ENCODE measurements at places on chromosomes 4 and X. TPM values are rescaled to one million over a fixed set of nuclear protein-coding genes. Genes with fewer than 3 reads are reported as not detected.

The CT45A7 gene
- not detected for total RNA-seq

The FAM9A gene
- total RNA-seq = not detected

The SMR3B gene
- not detected for total RNA-seq

The CWH43 gene
- not detected for total RNA-seq

The TLR10 gene
- total RNA-seq = not detected

The MAP3K15 gene
- 0.13 TPM for total RNA-seq

The PF4V1 gene
- not detected for total RNA-seq

The PCYT1B gene
- total RNA-seq = not detected

The P2RY8 gene
- total RNA-seq = 50.1 TPM

The TCEANC gene
- total RNA-seq = 3.4 TPM

The SSX2B gene
- total RNA-seq = not detected

The FAT1 gene
- total RNA-seq = not detected

The SPARCL1 gene
- not detected for total RNA-seq

The CFAP99 gene
- not detected for total RNA-seq

The TRO gene
- total RNA-seq = 3.4 TPM

The TCP11X2 gene
- not detected for total RNA-seq

The CDS1 gene
- 0.20 TPM for total RNA-seq

The CCDC160 gene
- not detected for total RNA-seq

The DTHD1 gene
- total RNA-seq = 3.5 TPM

The HTN1 gene
- total RNA-seq = not detected

The USP17L29 gene
- not detected for total RNA-seq

The MAGEA11 gene
- total RNA-seq = not detected

The TMSB15C gene
- total RNA-seq = 3.3 TPM

The DOK7 gene
- not detected for total RNA-seq

The CXCL6 gene
- not detected for total RNA-seq

The PPARGC1A gene
- total RNA-seq = not detected

The MAGEA12 gene
- not detected for total RNA-seq

The GATA1 gene
- not detected for total RNA-seq

The TMEM31 gene
- not detected for total RNA-seq
